KG1 (cell line): ENCODE measurements at places on chromosomes 1 and 21.

- DNase-seq = no peak
Measured at GRCh38 chr1:184759651-184760050, 5.0 kb upstream of the EDEM3 start.

GRCh38 chr1:3746830-3747521 is 5.3 kb upstream of the CCDC27 start:
- peak; percentile 55 for DNase-seq

GRCh38 chr1:204647114-204647804 is 38.3 kb downstream of the LRRN2 start:
- DNase-seq = no peak

- no peak for DNase-seq
Measured at GRCh38 chr1:8390707-8391106, 72.8 kb downstream of the SLC45A1 start.

DNA sequence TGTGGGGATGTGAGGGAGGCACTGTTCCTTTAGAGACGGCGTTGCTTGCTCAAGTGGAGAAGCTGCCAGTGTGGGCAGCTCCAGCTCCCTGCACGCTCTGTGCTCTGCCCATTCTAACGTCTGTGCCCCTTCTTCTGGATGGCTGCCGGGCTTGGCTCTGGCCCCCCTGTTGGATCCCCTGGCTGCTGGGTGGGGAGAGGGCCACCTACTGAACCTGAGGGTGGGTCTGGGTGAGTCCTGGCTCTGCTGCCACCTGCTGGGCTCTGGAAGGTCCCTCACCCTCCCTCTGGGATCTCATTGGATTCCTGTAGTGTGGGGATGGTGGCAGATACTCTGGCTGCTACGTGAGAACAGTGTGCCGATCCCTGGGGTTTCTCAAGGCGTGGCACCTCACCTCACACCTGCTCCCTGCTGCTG is 5.0 kb downstream of the PFKL start:
- no peak for DNase-seq

- no peak for DNase-seq
Measured at GRCh38 chr1:18957136-18957521, 653 bp upstream of the IFFO2 start.

DNA sequence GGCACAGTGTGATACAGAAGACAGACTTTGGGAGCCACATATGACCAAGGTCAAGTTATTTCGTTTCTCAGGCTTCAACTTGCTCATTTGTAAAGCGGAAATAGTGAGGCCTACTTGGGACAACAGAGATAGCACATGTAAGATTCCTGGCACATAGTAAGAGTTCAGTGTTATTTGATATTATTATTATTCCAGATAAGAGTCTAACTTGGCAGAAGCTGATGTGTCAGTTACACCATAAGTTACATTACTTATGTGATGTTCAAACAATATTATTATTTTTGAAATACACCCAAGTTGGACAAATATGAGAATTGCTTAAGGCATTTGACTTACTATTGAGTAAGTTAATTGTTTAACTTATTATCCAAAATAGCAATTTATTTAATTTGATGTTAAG is 10.2 kb upstream of the CYP4X1 start:
- DNase-seq = no peak

GRCh38 chr1:110897681-110898080 is 24.7 kb downstream of the CD53 start:
- DNase-seq = no peak
